Stimulated activated CD4-positive, alpha-beta T cell treated with anti-CD3 and anti-CD28 coated beads, Interleukin-1b, Interleukin-23, amount 100 ng/mL, for 24 hours (primary cell): ENCODE measurements at places on chromosomes 13 and 19.

- no peak for DNase-seq
These were observed 20.3 kb upstream of the EPHX3 start for GRCh38 chr19:15252398-15253018.

- no peak for DNase-seq
These were observed 242.4 kb upstream of the TMTC4 start for GRCh38 chr13:100917011-100917410.

GRCh38 chr19:49447485-49448431 lies 3.9 kb downstream of the PIH1D1 start:
- no peak for DNase-seq

- no peak for DNase-seq
These were observed 24.7 kb downstream of the ZNF564 start for GRCh38 chr19:12526542-12526941.

- no peak for DNase-seq
These were observed 348.3 kb downstream of the LIG4 start for GRCh38 chr13:107866941-107867623.

- no peak for DNase-seq
These were observed 36.4 kb downstream of the RASA3 start for GRCh38 chr13:114096031-114096485.

DNA sequence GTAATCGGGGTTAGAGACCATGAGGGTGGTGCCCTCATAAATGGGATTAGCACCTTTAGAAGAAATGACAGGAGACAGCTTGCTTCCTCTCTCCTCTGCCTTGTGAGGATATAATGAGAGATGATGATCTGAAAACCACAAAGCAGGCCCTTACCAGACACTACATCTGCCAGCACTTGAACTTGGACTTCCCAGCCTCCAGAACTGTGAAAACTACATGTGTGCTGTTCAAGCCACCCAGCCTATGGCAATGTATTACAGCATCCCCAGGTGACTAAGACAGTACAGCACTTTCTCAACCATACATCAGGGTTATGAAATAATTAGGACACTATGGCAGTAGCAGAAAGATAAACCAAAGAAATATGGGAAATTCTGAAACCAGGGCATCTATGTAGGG lies 7.4 kb downstream of the ZNF564 start:
- no peak for DNase-seq

GRCh38 chr13:66899955-66900354 lies 330.2 kb downstream of the PCDH9 start:
- no peak for DNase-seq

- no peak for DNase-seq
These were observed 11.9 kb downstream of the EPS8L1 start for GRCh38 chr19:55087542-55087901.

GRCh38 chr19:17582613-17583012 lies 27.2 kb downstream of the COLGALT1 start:
- DNase-seq: no peak

GRCh38 chr13:82560889-82561288 lies 1321.4 kb downstream of the SLITRK1 start:
- DNase-seq: no peak

DNA sequence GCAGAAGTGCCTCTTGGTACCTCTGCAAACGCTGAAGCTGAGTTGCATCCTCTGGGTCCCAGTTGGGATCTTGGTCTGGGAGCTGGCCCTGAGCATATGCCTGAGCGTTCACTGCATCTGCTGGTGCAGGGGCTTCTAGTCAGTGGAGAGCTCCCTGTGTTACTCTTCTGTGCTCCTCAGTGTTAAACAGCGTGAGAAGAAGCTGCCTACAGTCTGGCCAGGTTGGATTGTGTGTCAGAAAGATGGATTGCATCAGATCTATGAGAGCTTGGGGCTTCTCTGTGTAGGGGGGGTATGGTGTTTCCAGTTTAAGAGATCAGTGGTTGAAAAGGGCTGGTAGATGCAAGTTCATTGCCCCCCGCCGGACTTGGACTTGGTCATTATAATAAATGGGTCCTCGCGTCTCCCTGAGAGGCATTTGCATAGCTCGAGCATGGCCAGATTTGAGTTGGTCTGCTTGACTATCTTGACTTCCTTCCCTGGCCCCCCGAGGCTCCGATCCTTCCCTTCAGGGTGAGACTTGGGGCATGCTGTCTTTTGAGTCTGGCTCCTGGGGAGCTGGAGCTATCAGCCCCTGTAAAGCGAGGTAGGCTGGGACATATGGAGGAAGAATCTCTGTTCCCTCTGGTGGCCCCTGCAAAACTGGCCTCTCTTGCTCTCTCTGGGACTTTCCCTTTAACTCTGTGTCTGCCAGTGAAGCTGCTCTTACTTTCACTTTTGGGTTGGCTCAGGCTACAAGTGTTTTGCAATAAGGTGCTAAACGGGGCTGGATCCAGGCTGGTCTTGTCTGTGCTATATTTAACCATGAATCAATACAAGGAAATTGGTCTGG lies 52.9 kb downstream of the OR10H4 start:
- DNase-seq: no peak

- no peak for DNase-seq
These were observed 5.9 kb upstream of the SIGLEC7 start for GRCh38 chr19:51135986-51136762.

DNA sequence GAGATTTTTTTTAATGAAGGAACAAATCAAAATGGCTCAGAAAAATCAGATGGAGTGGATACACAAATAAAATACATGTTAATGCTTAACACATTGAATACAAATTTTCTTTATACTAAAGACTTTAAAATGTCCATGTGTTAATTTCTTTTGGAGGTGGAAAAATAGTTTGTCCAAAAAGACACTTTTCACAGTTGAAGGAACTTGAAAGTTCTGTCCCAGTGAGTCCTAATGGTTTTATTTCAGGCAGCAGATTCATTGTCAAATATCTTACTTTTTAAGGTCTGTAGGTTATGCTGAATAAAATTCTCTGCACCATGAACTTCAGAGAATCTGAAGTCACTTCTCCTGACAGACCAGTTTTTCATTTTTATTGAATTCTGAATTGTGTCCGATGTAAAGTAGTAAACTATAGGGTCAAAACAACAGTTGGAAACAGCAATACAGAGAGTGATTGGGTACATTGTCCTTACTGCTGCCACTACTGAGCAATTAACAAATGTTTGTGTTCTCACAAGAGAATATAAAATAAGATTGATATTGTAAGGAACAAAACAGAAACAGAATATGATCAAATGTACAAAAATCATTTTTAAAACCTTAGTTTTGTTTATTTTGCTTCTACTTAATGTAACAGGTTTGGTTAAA lies 1.6 kb downstream of the LPAR6 start:
- no peak for DNase-seq

GRCh38 chr19:54188215-54188871 lies 1.0 kb downstream of the MBOAT7 start:
- DNase-seq: no peak

- no peak for DNase-seq
These were observed 11.1 kb downstream of the SLC44A2 start for GRCh38 chr19:10636304-10636972.
